ENCODE measurements at places on chromosomes 11 and 22. TPM values are rescaled to one million over a fixed set of nuclear protein-coding genes. Genes with fewer than 3 reads are reported as not detected.

- H3K4me1 ChIP-seq = peaks cover 34% of the 10 kb centered on the region
- no peaks in the 10 kb centered on the region for H3K27me3 ChIP-seq
- H3K36me3 ChIP-seq = no peaks in the 10 kb centered on the region
- H3K27ac ChIP-seq = peak overlapping the region; percentile 69
- DNase-seq = peak; percentile 68
- no peak overlapping the region for H3K4me3 ChIP-seq
These were observed 8.8 kb downstream of the CXCR5 start for GRCh38 chr11:118892514-118892913.

DNA sequence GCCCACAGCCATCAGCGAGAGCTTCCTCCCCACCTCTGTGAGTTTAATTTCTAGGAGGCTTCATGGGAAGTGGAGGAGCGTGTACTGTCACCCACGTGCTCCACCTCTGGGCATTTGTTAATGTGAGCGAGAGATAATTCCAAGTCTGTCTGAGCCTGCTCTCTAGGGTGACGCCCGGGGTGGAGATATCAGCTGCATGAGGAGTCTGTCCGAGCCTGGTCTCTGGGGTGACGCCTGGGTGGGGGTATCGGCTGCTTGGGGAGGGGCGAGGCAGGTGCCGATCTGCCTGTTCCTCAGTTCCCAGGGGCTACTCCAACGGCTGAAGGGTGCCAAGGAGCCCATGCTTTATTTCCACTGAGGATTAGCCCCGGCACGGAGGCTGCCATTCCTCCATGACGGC is 735.0 kb downstream of the BRD1 start:
- H3K27me3 ChIP-seq = no peaks in the 10 kb centered on the region
- H3K4me3 ChIP-seq = no peak overlapping the region
- H3K4me1 ChIP-seq = no peaks in the 10 kb centered on the region
- no peak overlapping the region for H3K27ac ChIP-seq
- no peak for DNase-seq

DNA sequence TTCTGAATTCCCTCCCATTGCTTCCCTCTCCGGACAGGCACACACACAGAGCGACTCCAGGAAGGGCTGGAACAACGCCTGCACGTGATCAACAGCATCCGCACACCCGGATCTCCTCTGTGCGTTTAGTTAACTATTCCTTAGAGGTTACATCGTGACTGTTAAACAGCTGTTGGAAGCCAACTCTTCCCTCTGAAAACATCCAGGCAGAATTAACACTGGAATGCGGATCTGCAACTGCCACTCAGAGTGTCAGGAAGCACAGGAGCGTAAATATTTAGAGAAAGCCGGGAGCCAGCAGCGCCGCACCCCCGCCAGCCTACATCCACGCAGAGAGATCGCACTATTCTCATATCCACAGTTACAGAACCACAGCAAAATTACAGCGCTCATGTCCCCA is 46.2 kb downstream of the SHANK2 start:
- no peak for DNase-seq
- H3K27me3 ChIP-seq = no peaks in the 10 kb centered on the region
- no peaks in the 10 kb centered on the region for H3K36me3 ChIP-seq

GRCh38 chr11:63490551-63491239 is at the start of gene PLAAT5:
Gene PLAAT5, minus strand, starts transcription at chr11:63491167. Its CDS starts 133 bp downstream, at chr11:63491034.
- peak within 1 kb of the TSS; percentile 38 for H3K4me3 ChIP-seq
- no peaks in the 10 kb centered on the region for H3K36me3 ChIP-seq
- DNase-seq = peak; percentile 77

DNA sequence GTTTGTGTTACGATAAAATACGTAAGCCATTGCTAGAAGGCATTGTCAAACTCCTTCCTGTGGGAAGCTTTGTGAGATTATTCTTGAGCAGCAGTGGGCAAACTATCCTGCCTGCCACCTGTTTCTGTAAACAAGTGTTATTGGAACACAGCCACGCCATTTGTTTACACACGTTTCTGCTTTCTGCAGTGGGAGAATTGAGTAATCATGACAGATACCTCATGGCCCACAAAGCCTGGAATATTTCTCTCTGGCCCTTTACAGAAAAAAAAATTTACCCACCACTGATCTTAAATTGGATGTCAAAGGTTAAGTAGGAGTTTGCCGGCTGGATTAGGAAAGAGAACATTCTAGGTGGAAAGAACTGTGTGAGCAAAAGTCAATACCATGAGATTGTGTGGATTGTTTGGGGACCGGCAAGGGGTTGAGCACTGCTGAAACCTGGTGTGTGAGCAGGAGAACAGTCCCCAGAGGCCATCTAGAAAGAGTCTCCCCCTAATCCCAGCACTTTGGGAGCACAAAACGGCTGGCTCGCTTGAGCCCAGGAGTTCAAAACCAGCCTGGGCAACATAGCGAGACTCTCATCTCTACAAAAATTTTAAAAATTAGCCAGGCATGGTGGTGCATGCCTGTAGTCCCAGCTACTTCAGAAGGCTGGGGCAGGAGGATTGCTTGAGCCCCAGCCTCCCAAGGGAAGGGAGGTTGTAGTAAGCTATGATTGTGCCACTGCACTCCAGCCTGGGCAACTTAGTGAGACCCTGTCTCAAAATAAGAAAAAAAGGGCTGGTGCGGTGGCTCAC is 6.0 kb upstream of the PLA2G6 start:
- H3K27me3 ChIP-seq = no peaks in the 10 kb centered on the region
- DNase-seq = no peak
- H3K27ac ChIP-seq = peak overlapping the region; percentile 52
- H3K4me1 ChIP-seq = peaks cover 17% of the 10 kb centered on the region
- no peaks in the 10 kb centered on the region for H3K36me3 ChIP-seq

- H3K27ac ChIP-seq = no peak overlapping the region
- no peak for DNase-seq
- no peak overlapping the region for H3K4me3 ChIP-seq
- no peaks in the 10 kb centered on the region for H3K27me3 ChIP-seq
These were observed 7.8 kb downstream of the OPCML start for GRCh38 chr11:133524488-133524887.

- no peak overlapping the region for H3K27ac ChIP-seq
- H3K4me3 ChIP-seq = no peak overlapping the region
- no peak for DNase-seq
- H3K27me3 ChIP-seq = no peaks in the 10 kb centered on the region
- H3K36me3 ChIP-seq = no peaks in the 10 kb centered on the region
- H3K4me1 ChIP-seq = no peaks in the 10 kb centered on the region
These were observed 13.2 kb upstream of the MPZL2 start for GRCh38 chr11:118277312-118277711.

DNA sequence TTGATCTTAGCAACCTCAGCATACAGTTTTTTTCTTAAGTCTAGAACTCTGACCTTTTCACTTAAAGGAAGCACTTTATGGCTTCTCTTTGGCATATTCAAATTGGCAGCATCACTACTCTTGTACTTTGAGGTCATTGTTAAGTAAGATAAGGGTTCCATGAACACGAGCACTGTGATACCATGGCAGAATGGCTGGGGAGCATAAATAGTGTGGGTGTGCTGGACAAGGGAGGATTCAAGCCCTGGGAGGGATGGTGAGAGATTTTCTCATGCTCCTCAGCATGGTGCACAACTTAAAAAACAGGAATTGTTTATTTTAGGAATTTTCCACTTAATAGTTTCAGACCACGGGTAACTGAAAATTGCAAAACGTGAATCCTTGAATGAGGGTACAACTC is 111.4 kb downstream of the ATXN10 start:
- no peak overlapping the region for H3K27ac ChIP-seq
- H3K4me3 ChIP-seq = no peak overlapping the region
- H3K4me1 ChIP-seq = peaks cover 23% of the 10 kb centered on the region
- H3K36me3 ChIP-seq = no peaks in the 10 kb centered on the region
- DNase-seq = no peak
- H3K27me3 ChIP-seq = no peaks in the 10 kb centered on the region

- peaks cover 13% of the 10 kb centered on the region for H3K4me1 ChIP-seq
- peak overlapping the region; percentile 26 for H3K4me3 ChIP-seq
- H3K36me3 ChIP-seq = no peaks in the 10 kb centered on the region
- H3K27ac ChIP-seq = peak overlapping the region; percentile 50
- no peaks in the 10 kb centered on the region for H3K27me3 ChIP-seq
These were observed 2.3 kb downstream of the RHOG start for GRCh38 chr11:3838504-3838903.

DNA sequence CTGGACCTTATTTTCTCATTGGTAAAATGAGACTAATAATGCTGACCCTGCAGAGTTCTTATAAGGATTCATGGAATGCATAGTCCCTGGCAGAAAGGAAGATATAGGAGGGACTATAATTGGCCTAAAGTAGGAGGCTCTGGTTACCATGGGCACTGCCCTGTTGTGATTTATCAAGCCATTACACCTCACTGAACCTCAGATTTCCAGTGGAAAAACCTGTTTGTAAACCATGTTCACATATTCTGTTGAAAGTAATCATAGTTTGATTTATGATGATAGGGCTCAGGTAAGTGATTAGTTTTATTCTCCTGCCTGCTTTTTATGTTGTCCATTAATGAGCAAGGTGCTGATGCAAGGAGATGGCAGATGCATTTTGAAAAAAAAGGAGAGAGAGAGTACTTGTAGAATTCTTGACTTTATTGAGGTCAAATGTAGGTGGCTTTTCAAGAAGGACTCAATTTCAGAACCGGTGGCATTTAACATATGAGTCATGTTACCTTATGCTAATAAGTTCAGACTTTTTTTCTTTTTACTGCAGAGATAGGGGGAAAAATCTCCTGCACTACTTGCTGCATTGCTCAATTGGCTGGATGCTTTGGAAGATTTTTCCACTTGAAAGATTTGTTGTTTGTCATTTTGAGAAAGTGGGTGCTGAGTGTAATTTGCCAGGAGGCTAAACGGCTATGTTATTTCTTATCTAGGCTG is 14.6 kb downstream of the NF2 start:
- H3K27me3 ChIP-seq = no peaks in the 10 kb centered on the region
- no peak overlapping the region for H3K4me3 ChIP-seq
- H3K36me3 ChIP-seq = no peaks in the 10 kb centered on the region
- DNase-seq = no peak

DNA sequence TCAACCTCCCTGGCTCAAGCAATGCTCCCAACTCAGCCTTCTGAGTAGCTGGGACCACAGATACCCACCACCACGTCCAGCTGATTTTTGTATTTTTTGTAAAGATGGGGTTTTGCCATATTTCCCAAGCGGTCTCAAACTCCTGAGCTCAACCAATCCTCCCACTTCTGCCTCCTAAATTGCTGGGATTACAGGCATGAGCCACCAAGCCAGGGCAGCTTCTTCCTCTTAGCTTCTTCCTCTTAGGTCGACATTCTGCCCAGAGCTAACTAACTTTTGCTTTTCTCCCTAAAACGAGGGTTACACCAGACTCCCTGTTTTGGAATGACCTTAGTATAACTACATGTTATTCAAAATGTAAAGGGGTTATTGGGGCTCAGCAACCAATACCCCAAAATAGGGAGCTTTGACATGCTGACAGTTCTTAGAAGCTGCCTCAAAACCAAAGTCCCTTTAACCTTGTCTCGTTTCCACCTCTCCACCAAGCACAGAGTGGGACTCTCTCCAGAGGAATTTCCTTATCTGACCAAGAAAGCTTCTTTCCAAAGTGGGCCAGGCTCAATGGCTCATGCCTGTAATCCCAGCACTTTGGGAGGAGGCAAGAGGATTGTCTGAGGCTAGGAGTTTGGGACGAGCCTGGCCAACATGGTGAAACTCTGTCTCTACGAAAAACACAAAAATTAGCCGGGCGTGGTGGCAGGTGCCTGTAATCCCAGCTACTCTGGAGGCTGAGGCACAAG is 7.0 kb downstream of the HPS5 start:
- DNase-seq = no peak
- no peaks in the 10 kb centered on the region for H3K36me3 ChIP-seq
- H3K4me1 ChIP-seq = peaks cover 34% of the 10 kb centered on the region
- H3K27ac ChIP-seq = no peak overlapping the region

DNA sequence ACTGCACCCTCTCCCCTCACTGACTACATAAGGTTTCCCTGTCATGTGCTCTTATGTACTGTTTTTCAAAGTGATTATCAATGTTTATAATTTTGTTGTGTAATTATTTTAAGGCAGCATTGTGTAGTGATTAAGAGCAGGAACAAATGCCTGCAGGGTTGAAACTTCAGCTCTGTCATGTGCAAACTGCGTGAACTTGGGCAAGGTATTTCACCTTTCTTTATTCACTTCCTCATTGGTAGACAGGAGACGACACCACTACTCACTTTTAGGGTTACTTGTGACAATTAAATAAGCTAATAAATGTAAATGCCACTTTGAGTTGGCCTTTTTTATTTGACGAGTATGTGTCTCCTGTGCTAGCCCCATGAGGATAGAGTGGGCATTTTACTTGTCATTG is 86.5 kb upstream of the E2F8 start:
- no peaks in the 10 kb centered on the region for H3K27me3 ChIP-seq
- peaks cover 6% of the 10 kb centered on the region for H3K4me1 ChIP-seq
- H3K27ac ChIP-seq = no peak overlapping the region
- no peak overlapping the region for H3K4me3 ChIP-seq

DNA sequence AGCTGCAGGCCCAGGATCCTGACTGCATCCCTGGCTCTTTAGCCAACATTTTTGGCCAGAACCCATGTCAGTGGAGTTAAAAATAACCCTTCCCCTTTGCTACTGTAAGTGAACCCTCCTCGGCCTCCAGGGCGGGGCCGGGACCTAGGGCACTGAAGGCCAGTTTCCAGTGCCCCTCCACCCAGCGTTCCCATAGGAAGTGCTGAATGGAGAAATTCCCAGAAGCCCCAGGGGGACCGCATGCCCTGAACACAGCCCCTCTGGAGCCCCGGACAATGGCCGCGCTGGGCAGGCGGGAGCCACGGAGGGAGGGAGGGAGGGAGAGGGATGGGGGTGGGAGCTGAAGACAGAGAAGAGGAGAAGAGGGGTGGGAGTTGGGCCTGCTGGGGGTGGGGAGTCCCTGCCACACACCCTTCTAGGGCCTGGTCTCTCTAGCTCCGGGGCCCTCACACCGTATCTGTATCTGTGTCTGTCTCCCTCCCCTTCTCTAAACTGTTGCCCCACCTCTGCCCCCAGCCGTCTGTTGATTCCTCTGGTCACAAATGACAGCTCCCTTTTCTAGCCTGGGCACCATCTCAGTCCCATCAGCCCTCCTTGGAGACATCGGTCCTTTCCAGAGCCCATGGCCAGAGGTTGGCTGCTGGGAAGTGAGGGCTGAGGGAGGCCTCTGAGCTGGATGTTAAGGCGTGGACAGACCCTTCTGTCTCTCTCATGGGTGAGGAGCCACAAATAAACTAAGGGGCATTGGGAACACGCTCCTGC is 10.9 kb downstream of the PDGFB start:
- H3K36me3 ChIP-seq = no peaks in the 10 kb centered on the region
- H3K4me3 ChIP-seq = no peak overlapping the region
- peaks cover 12% of the 10 kb centered on the region for H3K4me1 ChIP-seq

DNA sequence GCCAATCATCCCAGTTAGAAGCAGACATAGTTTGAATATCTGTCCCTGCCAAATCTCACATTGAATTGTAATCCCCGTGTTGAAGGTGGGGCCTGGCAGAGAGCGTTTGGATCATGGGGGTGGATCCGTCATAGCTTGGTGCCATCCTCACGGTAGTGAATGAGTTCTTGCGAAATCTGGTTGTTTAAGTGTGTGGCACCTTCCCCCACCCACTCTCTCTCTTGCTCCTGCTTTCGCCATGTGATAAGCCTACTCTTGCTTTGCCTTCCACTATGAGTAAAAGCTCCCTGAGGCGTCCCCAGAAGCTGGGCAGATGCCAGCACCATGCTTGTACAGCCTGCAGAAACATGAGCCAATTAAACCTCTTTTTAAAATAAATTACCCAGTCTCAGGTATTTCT is 5.0 kb upstream of the CCDC81 start:
- no peaks in the 10 kb centered on the region for H3K4me1 ChIP-seq

- no peaks in the 10 kb centered on the region for H3K36me3 ChIP-seq
- peaks cover 61% of the 10 kb centered on the region for H3K4me1 ChIP-seq
- DNase-seq = peak; percentile 68
These were observed 16.6 kb downstream of the KCNQ1 start for GRCh38 chr11:2461253-2461955.

- no peaks in the 10 kb centered on the region for H3K4me1 ChIP-seq
- H3K36me3 ChIP-seq = no peaks in the 10 kb centered on the region
- H3K27ac ChIP-seq = no peak overlapping the region
- H3K4me3 ChIP-seq = no peak overlapping the region
These were observed 104.3 kb upstream of the SYT13 start for GRCh38 chr11:45390407-45390806.

OR5P2 gene
- not detected for total RNA-seq

OR52E8 gene
- not detected for total RNA-seq

OR2AT4 gene
- not detected for total RNA-seq

All from pancreas (tissue), 10 donors.